CMK (cell line): ENCODE measurements at places on chromosomes 5 and 9.

DNA sequence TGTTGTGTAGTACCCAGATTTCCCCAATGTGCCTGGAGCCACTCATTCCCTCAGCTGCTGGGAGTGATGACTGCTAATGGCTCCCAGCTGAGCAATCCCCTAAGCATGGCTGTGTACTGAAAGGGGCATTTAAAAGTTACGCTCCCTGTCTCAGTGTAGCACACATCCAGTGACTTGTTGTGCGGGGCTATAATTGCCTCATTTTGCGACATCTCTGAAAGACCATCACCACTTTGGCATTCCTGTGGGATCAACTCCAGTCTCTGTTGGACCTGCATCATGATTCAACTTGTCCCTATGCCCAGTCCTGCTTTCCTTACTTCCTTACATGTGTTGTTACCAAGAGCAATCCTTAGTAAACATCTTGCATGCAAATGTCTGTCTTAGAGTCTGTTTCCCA is 201.2 kb upstream of the MPDZ start:
- DNase-seq: no peak

DNA sequence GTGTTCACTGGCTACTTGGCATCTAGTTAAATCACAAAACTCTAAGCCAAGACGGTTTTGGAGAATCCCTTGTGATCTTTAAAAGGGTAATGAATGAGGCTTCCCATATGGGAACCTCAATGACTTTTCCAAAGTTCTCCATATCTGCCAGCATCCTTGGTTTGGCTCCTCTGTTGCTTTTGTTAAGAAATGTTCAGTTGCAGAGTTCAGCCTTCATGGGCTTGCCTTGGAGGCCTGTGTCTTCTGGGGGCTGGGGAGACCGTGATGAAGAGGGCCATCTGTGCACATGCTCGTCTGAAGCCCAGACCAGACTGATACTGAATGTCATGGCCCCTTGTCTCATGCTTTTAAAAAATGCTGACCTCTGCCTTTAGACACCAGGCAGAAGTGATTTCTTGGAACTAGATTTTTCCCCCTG is 84.3 kb downstream of the RAI14 start:
- DNase-seq: no peak

DNA sequence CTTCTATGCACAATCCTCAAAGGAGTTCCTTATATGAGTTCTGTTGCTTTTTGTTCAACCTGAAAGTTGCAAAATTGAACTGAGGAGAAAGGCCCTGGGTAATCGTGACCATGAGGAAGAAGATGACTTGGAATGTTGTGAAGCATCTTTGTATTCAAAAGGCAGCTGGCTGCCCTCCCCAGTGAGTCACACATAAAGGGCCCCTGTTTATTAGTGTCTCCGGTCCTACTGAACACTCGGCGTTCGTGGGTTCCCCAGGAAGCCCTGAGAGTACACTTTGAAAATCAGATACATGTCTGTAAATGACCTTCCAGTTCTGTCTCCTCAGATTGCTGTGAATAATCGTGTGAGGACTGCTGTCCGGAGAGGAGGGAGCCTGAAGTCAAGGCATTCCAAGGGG is 73.6 kb downstream of the C9orf153 start:
- DNase-seq: no peak

GRCh38 chr9:8020186-8020585 is 220.6 kb upstream of the DMAC1 start:
- no peak for DNase-seq
